Central memory CD4-positive, alpha-beta T cell (primary cell): ENCODE measurements at places on chromosomes 6 and 20.

DNA sequence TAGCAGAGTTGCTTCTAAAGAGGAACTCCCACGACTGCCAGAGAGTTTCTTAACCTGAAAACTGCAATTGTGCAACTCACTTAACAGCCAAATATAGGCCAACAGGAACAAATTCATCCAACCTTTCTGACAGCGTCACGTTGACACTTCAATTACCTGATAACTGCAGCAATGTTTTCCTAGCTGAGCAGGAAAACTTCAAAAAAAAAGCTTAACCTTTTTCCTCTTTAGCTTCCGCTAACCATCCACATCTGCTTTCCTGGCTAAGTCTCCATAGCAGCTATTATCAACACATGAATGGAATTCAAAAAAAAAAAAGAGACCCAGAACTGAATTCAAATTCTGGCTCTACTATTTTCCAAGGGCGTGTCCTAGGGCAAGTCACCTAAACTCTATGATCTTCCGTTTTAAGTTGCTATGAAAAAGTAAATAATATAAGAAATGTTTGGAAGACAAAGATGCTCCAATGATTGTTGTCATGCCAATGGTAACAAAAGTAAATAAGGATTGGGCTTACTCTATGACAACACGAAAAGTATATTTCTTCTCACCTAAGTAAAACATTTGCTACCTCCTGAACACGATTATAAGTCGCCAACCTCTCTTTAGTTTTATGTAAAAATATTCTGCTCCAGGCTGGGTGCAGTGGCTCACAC lies 524.6 kb upstream of the JARID2 start:
- no peak for DNase-seq

DNA sequence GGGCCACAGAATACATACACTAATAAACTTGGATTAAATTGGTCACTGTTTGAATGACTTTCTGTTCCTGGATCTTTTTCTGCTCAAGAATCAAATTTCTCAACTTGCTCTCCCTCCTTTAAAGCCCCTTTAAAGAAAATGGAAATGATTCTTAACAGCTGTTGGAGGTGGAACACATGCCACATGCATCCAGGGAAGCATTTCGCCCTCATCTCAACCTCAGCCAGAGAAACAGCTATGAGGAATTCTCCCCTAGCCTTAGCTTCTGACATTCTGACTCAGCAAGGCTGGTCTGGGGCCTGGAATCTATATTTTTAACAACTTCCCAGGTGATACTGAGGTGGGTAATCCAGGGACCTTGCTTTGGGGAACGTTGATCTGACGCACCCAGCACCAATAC lies 263.4 kb upstream of the ECI2 start:
- no peak for DNase-seq

DNA sequence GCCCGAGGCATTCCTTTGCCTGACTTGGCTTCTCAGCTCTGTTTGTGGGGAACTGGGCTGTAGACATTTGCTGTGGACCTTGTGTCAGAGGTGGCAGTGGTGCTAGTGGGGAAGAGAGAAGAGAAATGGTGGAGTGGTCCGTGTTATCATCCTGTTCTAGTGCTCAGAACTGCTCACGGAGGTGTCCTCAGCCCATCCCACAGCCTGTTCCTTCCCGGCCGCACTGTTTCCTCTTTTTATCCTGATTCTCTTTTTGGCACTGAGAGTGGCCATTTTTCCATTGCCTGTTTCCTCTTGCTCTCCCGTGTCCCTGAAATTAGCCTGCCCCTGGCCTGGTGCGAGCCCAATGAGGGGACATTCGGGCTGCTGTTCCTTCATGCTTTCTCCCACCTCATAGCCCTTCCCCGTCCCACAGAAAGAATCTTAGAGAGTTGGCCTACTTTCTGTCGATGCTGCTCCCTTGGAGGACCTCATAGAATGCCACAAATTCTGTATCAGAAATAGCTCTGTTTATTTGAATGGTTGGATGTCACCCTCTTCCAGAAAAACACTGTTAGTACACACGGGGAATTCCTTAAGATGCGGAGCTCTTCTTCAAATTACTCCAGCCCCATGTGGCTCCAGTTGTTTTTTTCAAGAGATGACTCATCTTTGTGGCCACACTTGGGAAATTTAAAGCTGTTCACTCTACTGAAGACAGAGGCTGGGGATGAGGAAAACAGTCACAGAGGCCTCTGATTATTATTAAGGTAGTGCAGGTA lies 26.1 kb downstream of the FARS2 start:
- no peak for DNase-seq

DNA sequence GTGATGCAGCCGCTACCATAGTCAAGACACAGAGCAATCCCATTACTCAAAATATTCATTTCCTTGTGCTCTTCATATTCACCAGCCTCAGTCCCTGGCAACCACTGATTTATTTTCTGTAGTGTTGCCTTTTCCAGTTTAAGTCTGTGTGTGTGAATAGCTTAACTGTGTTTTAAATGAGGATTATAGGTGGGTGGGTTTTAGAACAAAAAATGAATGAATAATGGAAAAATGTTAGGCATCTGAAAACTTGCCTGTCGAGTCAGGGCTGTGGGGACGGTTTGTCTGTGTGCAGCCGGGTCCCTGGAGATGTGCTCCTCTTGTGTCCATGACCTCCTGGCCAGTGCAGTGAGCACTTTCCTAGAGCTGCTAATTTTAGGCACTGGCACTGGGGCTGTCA lies 27.1 kb downstream of the BANF2 start:
- no peak for DNase-seq

DNA sequence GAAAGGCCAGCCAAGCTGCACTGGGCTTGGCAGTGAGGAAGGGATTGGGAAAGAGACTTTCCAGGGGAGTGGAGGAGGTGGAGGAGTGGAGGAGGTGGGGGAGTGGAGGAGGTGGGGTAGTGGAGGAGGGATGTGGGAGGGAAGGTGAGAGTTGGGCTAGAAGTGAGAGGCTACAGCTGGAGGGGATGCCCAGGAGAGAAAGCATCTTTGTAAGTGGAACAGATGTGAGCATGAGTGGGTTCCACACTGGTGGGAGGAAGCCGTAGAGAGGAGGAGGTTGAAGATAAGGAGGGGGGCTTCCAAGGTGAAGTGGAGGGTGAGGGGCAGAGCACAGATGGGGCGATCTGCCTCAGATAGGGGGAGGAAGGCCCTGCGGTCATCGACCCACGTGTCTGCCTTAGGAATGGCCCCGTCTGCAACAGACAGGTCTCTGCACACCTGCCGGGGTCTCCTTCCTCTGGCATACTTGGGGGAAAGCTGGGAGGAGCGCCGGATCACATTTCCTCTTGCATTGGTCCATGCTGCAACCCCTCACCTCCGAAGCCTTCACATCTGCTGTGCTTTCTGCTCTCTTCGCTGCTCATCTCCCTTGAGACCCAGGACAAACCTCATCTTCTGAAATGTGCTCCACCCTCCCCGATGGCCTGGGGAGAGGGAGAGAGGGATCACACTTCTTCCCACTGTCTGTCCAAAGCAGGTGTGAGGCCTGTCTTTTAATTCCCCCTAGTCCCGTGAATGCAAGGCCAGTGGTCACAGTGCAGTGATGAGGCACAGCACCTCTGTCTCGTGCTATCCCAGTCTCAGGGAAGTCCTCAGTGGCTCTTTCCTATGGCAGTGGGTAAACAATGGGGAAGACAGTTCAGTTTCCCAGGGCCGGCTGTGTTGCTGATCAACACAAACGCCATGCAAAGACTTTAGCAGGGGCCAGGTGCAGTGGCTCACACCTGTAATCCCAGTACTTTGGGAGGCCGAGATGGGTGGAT lies 48.6 kb upstream of the SNX9 start:
- no peak for DNase-seq

DNA sequence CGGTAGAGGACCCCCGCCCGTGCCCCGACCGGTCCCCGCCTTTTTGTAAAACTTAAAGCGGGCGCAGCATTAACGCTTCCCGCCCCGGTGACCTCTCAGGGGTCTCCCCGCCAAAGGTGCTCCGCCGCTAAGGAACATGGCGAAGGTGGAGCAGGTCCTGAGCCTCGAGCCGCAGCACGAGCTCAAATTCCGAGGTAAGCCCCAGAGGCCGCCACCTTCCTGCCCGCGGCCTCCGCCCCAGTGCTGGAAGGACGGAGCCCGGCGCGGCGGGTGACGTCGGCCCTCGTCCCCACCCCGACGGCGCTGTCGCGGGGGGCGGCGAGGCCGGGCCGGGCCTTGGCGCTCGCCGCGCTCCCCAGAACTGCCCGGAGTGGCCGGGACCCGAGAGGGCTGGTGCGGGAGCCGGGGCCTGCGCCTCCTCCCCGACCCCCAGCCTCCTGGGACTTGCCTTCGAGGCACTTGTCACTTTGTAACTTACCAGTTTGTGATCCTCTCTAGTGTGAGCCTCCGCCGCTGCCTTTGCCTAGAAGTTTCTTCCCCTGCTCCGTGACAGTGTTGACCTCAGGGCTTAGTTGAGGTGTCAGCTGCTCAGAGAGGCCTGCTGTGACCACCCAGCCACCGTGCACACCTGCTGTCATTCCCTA lies 417 bp downstream of the VAPB start:
- no peak for DNase-seq

GRCh38 chr6:116291701-116292396 lies 12.1 kb upstream of the TSPYL1 start:
- no peak for DNase-seq

- no peak for DNase-seq
Measured at GRCh38 chr6:125316621-125317020, 14.9 kb upstream of the HDDC2 start.

DNA sequence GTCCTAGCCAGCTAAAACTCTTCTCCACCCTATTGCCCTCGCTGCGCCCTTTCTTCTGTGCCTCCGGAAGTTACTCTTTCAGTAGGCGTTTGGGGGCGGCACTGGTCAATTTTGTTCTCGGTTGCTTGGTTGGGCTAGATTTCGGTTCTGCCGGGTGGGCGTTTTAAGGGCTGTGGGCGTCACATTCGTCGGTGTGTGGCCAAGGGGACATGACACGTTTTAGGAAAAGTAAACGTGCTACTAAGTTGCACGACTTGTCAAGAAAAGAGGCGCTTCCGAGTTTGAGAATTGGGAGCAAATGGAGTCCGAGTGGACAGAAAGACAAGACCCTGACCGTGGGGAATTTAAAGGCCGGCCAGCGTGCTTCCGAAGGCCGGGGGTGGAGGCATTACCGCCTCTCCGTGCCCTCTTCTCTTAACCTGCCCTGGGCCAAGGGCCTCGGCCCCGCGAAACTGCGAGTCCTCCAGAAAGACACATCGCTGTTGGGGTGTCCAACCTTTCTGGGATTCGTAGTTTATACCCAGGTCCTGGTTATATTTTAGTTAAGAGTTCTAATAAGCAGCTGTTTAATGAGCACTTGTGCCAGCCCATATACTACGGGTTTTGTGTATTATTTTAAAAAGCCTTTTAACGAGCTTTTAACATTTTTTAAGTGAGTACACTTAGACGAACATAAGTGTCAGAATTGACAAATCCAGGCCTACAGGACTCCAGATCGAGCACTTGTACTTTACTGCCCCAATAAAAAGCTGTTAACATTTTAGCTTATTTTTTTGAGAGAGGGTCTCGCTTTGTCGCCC lies 664 bp upstream of the BAG6 start:
- DNase-seq: no peak

DNA sequence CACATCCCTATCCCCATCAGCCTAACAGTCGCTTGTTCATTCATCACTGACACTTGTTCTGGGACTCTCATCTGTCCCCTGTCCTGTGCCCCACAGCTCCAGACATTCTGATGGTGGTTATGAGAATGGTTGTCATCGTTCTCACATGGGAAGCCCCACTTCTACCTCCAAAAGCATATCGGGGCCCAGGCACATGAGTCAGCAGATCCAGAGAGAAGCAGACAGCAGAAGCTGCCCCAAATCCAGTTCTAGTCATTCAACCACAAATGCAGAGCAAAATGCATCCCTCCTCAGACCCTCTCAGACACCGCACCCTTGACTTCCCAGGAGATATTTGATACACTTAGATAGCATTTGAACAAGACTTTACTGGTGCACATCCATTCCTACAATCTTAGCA lies 106.0 kb downstream of the FOXF2 start:
- no peak for DNase-seq

DNA sequence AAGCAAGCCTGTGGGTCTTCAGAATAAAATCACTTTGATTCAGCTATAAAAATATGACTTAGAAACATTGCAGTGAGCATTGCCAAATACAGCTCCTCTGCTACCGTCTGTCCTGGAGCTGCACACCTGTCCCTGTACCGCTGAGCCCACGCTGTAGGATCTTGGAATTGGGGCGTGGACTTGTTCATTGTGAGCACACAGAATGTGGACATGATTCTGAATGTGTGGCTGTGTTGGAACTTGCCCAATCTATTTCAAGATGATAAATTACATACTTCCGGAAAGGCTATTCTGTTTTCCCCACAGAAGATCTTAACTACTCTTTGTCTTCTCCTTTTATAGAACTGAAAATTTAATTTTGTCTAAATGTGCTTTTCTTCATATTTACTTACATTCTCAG lies 107.3 kb downstream of the UST start:
- DNase-seq: no peak

DNA sequence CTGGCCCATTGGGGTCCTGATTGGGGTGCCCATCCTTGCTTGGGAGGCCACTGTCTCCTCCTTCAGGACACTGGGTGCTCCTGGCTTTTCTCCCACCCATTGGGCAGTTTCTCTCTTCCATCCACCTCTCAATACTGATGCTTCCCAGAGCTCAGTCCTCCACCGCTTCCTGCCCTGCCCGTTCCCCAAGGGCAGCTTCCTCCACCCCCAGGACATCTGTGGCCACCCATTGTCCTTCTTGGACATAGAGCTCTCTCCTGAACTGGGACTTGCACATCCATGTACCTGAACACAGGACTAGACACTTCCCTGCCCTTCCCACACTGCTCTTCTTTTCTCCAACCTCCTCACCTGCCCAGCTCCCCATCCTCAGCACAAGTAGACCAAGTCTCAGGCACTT lies 69.4 kb upstream of the NNAT start:
- no peak for DNase-seq

DNA sequence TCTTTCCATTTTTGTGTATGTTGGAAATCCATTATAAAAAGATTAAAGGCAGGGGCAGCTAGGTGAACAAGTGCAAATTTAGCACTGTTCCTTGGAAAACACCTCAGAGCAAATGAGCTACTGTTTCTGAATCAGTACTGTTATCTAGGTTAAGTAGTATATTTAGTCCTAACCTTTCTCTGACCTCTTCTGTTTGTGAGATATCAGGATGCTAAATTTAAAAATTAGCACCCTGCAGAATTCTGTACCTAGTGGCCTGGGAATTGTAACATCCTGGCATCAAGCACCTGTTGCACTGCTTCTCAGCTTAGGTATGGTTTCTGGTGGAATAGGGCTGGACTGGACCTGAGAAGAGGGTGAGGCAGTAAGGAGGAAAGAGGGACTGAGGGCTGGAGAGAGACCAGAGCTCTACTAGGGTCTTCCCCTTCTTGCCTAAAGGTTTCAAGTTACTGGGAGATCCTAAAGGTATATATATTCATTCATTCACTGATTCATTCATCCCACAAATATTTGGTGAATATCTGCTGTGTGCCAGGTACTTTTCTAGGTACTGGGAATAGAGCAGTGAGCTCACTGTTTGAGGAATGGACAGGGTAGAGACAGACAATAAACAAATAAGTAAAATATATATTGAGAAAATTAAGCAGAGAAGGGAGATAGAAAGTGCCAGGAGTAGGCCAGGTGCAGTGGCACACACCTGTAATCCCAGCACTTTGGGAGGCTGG lies 5.2 kb downstream of the ZNF76 start:
- DNase-seq: no peak

GRCh38 chr6:10463491-10464481 lies 48.9 kb upstream of the TFAP2A start:
- no peak for DNase-seq
